Glomerular endothelial cell (primary cell): ENCODE measurements at places on chromosomes 16 and 17.

DNA sequence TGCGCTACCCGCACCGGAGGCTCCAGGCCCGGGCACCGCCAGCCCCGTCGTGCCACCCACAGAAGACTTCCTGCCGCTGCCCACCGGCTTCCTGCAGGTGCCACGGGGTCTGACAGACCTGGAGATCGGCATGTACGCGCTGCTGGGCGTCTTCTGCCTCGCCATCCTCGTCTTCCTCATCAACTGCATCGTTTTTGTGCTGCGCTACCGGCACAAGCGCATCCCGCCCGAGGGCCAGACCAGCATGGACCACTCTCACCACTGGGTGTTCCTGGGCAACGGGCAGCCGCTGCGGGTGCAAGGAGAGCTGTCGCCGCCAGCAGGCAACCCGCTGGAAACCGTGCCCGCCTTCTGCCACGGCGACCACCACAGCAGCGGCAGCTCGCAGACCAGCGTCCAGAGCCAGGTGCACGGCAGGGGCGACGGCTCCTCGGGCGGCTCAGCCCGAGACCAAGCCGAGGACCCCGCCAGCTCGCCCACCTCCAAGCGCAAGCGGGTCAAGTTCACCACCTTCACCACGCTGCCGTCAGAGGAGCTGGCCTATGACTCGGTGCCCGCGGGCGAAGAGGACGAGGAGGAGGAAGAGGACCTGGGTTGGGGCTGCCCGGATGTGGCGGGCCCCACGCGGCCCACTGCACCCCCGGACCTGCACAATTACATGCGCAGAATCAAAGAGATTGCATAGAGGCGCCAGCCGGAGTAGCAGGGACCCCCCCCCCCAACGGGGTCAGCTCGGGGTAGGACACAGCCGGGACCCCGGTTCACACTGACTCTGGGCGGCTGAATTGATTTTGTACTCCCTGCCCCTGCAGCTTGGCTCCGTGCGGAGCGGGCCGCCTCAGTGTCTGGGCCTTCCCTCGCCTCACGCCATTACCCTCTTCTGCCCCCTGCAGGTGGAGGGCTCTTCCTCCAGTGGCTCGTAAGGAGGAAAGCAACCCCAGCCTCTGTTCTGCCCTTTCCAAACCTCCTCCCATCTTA lies 58.5 kb downstream of the TMEM132E start:
- peak; percentile 14 for DNase-seq

- no peak for DNase-seq
Measured at GRCh38 chr16:7571366-7571765, 238.7 kb downstream of the RBFOX1 start.

GRCh38 chr16:75593308-75593707 lies 27.1 kb downstream of the GABARAPL2 start:
- no peak for DNase-seq

DNA sequence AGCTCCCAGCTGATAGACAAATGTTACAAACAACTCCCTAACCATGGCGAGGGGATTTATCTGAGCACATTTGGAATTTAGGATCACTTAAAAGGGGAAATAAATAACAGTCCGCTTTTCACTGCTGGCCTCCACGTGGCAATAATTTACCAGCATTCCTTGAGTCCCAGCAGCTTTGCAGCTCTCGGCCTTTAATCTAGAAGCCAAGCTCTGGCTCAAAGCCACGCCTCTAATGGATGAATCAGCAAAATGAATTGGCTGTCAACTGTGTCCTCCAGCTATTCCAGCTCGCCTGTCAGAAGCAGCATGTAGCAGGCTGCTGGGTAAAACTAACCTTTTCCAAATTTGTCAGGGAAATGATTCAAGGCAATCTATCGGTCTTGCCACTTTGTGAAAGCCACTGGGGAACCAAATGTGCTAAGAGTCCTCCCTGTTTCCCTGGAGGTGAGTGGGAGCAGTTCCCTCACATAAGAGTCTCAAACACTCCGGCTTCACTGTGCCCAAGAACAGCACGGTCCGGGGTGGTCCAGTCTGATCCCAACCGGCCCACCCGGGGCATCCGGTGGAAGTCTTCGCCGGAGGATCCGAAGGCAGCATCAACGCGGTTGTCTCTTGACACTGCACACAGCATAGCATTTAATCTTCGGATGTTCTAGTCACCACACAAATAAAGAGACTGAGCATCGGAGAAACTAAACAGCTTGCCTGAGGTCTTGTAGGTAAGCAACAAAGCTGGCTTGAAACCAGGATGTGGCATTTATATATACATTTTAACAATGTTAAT lies 143.3 kb downstream of the PARN start:
- no peak for DNase-seq

- peak; percentile 20 for DNase-seq
Measured at GRCh38 chr17:51764387-51764971, 394.0 kb downstream of the CA10 start.

- DNase-seq, result no peak
Measured at GRCh38 chr17:82889496-82890338, 49.9 kb upstream of the ZNF750 start.

DNA sequence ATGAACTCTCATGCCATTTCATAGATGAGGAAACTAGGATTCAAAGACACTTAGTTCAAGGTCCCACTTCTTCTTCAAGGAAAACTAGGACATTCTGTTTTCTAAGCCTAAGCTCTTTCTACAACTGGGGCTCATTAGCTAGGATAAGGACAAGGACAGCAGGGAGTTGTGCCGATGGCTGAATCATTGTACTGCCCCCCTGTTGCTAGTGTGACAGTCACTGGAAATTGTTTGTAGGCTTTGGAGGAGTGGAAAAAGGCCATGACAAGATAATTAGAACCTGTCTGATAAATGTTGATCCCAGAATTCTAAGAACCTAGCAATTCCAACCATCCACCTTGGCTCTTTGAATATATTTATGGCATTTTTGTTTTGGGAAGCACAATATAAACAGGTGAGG lies 445.7 kb downstream of the CDH8 start:
- DNase-seq, result no peak

GRCh38 chr17:61849674-61850073 lies 13.7 kb downstream of the BRIP1 start:
- no peak for DNase-seq

DNA sequence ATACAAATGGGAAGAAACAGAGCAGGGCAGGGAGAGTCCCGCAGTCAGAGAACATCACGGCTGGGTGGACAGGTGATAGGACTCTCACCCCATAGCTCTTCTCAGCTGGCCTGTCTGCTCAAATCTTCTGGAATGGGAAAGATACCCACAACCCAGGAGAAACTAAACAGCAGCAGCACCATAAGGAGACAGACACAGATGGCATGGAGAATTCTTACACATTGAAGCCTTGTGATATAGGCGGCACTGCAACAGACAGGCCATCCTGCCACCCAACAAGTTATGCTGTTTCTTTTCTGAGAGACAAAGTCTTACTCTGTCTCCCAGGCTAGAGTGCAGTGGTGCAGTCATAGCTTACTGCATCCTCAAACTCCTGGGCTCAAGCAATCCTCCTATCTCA lies 8.6 kb upstream of the ANKRD40CL start:
- no peak for DNase-seq

GRCh38 chr17:75876190-75876937 lies 2.0 kb downstream of the TRIM47 start:
- no peak for DNase-seq

DNA sequence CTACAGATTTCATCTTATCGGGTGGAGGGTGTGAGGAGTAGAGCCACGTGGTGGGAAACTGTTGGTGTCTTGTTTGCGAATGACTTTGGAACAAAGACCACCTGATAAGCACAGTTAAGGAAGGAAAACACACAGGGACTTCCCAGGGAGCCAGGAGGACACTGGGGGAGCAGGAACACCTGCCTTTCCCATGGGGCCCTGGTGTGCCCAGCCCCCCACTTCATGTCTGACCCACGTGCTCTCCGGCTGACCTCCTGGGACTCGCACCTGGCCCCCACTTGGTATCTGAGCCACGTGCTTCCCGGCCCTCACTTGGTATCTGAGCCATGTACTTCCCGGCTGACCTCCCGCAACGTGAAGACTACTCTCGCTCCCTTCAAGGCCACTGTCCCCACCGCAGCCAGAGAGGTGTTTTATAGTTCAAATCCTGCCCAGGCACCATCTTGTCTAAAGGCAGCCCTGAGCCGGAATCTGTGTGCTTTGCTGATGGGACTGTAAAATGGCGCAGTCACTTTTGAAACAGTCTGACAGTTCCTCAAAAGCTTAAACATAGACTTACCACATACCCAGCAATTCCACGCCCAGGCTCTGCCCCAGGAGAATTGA lies 5.4 kb upstream of the CSNK1D start:
- no peak for DNase-seq

DNA sequence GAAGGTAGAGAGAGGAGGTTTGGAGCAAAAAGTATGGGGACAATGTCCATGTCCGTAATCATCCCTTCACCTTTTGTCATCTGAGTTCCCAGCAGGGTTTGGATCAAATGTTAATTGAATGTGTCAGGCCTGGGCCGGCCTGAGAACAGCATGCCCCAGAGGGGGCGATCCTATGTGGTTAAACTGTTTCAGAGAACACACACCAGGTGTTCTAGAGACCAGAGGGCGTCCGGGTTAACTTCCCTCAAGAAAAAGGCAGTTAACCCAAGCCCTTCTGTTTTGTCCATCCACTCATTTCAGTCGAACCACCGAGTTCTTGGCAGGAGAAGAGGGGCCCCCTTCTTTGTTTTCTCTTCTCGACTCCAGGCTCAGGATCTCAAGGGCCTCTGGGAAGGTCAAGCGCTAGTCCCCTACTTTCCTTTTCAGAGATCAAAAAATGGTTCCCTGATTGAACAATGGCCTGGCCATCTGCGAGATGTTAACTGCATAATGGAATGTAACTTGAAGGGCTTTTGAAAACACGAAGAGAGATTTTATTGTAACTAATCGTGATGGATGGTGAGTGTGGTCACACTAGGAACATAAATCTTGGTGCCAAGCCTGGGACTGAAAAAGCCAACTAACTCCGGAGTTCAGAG lies 142.5 kb downstream of the IRX3 start:
- no peak for DNase-seq

DNA sequence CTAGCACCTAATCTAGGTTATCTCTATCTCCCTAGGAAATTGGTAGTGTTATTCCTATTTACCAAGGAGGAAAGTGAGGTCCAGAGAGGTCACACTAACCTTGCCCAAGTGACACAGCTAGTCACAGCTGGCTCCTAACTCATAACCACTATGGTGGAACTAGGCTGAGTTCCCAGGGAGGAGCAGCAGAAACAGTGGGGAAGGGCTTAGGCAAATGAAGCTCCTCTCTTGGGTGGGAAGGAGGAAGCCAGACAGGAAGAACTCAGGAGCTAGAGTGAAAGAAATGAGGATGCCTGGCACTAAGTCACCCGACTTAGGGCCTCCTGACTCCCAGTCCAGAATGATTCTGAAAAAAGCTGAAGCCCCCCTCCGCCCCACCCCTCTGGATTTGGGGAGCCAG lies 34.5 kb downstream of the PSME3IP1 start:
- DNase-seq, result no peak

DNA sequence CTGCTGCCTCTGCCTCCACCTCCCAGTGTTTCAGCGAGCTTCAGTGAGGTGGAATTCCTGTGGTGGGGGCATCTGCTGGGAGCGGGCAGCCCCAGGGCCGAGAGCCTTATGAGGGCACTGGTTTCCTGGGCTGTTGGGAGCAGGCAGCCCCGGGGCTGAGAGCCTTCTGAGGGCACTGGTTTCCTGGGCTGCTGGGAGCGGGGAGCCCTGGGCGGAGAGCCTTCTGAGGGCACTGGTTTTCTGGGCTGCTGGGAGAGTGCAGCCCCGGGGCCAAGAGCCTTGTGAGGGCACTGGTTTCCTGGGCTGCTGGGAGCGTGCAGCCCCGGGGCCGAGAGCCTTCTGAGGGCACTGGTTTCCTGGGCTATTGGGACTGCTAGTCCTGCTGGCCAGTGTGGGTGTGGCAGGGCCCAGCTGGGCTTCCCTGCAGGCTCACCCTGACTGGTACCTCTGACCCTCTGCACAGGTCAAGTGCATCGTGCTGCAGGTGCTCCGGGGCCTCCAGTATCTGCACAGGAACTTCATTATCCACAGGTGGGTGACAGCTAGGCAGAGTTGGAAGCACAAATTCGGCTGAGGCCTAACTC lies 5.6 kb downstream of the CDK10 start:
- DNase-seq, result no peak

GRCh38 chr17:30360086-30360808 lies 18.5 kb upstream of the CPD start:
- no peak for DNase-seq

- DNase-seq, result no peak
Measured at GRCh38 chr17:82056729-82057621, 5.3 kb downstream of the GPS1 start.

DNA sequence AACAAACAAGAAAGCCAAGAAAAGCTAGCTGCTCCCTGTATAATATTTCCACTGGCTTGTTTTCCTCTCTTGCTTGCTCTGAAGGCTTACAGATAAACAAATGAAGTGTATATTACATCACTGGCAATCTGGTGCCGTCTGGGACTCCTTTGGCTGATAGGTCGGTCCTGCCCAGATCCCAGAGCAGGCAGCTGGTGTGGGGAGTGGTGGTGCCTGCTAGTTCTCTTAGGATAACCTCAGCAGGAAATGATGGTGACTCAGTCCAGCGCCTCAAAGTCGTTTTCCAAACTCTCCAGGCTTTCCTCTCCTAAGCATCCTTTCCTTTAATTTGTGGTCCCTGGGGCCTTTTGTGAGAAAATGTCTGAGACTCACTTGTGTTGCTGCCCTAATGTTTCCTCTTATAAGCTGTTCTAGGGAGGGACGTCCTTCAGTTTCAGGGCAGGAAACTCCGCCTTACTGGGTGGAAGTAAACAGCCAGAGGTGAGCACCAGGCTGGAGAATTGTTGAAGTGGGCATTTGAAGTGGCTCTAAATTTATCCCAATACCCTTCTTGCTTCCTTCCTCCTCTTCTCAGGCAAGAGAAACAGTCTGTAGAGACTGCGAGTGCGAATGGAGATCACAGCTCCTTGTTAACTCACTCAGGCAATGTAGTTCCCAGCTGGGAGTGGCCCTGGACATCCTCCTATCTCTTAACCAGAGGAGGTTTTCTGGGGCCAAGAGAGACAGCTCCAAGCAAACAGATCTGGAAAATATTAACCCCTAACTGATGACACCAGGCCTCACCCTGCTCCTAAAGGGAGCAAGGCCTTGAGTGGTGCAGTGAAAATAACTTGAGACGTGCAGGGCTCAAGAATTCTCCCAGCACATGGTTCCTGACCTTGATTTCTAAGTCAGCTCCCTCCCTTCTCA lies 34.9 kb downstream of the CD300LF start:
- no peak for DNase-seq

- DNase-seq, result no peak
Measured at GRCh38 chr17:67044016-67044772, at the start of gene CACNG1. Gene CACNG1, plus strand, starts transcription at chr17:67044554. Its CDS starts 107 bp downstream, at chr17:67044661.

GRCh38 chr16:8928467-8928957 lies 35.2 kb downstream of the USP7 start:
- no peak for DNase-seq
